ENCODE measurements at places on chromosomes 1 and 21. TPM values are rescaled to one million over a fixed set of nuclear protein-coding genes. Genes with fewer than 3 reads are reported as not detected.

GRHL3 gene
- not detected for polyA plus RNA-seq

TEKT2 gene
- not detected for polyA plus RNA-seq

SMPDL3B gene
- polyA plus RNA-seq, result not detected

TSPAN2 gene
- polyA plus RNA-seq, result 0.38 TPM

ITGB3BP gene
- polyA plus RNA-seq, result 27.7 TPM

MNDA gene
- polyA plus RNA-seq, result 15.7 TPM

MEGF6 gene
- polyA plus RNA-seq, result 4.3 TPM

LRRC8B gene
- polyA plus RNA-seq, result 9.2 TPM

GRCh38 chr1:90339811-90340210 lies 344.9 kb downstream of the ZNF326 start:
- DNase-seq, result no peak

DNA sequence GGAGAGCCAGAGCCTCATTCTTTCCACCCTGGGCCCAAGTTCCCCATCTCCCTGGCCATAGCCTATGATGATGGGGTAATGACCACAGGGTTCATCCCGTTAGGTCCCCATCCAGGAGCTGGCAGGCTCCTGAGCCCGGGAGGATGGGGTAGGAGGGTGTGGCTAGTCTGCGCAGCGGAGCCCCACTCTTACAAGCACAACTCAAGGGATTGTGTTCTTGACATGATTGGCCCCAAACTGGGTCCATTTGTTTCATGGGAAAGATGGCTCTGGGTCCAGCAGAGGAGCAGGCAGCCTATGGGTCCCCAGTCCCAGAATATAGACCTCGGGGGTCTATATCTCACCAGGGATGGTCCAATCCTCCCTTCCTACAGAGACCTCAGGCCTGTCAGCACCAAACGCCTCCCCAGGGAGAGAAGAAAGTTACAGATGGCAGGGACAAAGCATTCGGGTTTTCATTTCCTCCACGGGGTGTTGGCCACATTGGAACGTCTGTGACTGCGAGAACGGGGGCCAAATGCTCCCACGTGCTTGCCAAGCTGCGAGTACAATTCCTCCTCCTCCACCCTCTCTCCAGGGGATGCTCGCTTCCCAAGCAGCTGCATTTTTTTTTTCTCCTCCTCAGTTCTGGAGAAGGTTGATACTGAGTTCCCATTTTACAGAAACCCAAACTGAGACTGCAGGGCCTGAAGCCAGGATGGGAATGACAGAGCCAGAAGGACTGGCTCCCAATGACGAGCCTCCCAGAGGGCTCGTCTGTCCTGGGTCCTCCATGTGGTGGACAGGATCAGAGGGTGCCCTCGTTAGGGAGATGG lies 71.0 kb downstream of the DHRS3 start:
- DNase-seq, result no peak

- DNase-seq, result no peak
Observed at GRCh38 chr1:87104945-87105344, 190.5 kb downstream of the HS2ST1 start.

DNA sequence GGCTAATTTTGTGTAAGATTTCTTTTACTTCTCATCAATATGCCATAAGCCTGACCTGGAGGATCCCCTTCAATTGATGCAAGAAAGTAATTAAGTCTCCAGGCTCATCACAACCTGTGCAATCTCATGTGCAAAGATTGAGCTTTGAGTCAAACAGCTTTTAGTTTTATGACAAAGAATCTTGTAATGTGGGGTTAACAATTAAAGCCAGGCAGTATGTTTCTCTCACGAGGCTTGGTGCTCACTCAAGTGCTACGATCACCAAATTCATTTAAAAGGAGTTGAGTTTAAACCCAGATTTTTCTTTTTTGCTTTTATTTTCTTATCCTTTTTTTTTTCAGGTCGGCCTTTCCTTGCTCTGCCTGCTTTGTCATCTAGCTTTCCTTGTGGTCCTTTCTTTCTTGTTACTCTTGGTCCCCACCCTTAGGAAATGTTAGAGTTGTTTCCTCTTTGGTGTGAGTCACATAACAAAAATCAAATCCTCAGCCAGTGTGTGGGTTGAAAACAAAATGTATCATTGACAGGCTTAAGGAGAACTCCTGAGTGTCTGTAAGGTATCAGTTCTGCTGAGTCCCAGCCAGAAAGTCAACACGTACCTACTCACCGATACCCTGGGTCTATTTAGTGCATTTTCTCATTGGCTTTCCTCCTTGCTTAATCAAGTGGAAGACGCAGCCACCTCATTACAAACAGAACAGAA lies 1037.2 kb downstream of the ADGRL2 start:
- no peak for DNase-seq

GRCh38 chr1:43566382-43567044 lies 35.8 kb downstream of the PTPRF start:
- no peak for DNase-seq

- no peak for DNase-seq
Observed at GRCh38 chr1:164781972-164782371, 223.0 kb downstream of the PBX1 start.

- no peak for DNase-seq
Observed at GRCh38 chr1:1355416-1355815, 2.9 kb downstream of the MXRA8 start.

- no peak for DNase-seq
Observed at GRCh38 chr1:226672339-226672762, 66.7 kb downstream of the ITPKB start.

DNA sequence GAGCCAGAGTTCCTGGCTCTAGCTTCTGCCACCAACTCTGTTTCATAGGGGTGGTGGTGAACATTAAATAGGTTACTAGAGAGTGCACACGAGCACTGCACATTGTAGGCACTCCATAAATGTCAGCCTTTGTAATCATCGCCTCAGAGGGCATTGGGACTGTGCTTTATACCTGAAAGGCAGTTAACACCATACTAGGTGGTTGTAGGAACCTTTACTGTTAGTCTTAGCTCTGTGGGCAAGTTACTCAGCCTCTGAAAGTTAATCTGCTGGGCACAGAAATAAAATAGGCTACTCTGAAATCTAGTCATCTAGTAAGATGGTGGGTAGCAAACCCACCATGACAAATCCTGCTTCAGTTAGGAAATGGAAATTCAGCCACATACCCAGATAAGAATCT lies 37.6 kb downstream of the ARID1A start:
- DNase-seq, result no peak

GRCh38 chr21:29641635-29642550 lies 297.9 kb downstream of the GRIK1 start:
- no peak for DNase-seq

- no peak for DNase-seq
Observed at GRCh38 chr21:41290106-41290799, 26.3 kb upstream of the FAM3B start.

- DNase-seq, result no peak
Observed at GRCh38 chr1:156805766-156806511, 10.7 kb downstream of the SH2D2A start.

Data from naive B cell (primary cell).